Caco-2 (cell line): ENCODE measurements at places on chromosomes 12 and 14. TPM values are rescaled to one million over a fixed set of nuclear protein-coding genes. Genes with fewer than 3 reads are reported as not detected.

DNA sequence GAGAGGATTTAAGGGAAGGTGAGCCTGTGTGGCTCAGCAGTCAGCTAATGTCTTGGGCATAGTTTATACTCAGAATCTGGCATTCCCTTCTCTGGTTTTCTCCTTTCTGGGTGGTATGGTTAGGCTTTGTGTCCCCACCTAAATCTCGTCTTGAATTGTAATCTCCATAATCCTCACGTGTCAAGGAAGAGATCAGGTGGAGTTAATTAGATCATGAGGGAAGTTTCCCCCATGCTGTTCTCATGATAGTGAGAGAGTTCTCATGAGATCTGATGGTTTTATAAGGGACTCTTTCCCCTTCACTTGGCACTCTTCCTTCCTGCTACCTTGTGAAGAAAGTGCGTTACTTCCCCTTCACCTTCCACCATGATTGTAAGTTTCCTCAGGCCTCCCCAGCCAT, 169.8 kb upstream of the PELI2 start:
- H3K27ac ChIP-seq: no peak overlapping the region
- H3K27me3 ChIP-seq: no peaks in the 10 kb centered on the region; the same call in 1 of the 2 replicates
- no peak overlapping the region for H3K4me3 ChIP-seq

DNA sequence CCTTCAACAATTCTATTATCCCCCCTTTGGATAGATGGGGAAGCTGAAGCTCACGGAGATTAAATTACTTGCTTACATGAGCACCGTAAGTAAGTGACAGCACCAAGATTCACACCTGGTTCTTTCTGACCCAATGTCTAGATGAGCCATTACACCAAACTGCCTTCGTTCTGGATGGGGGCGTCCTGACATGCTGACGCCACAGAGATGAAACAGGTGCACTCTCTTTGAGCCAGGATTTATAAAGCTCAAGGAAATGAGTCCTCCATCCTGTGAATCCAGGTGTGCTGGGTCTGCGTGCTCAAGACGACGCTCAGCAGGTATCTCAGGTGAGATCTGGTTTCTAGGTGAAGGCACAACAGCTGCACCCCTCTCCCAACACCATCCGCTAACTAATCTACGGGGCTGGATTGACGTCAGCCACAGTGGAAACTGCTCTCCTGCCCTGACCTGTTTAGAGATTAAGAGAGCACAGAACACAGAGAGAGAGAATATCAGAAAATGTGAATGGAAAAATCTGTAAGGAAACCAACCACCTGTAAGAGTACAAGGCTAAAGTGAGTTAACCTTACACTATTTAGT, 61.6 kb downstream of the KSR2 start:
- H3K36me3 ChIP-seq: no peaks in the 10 kb centered on the region
- no peaks in the 10 kb centered on the region for H3K27me3 ChIP-seq
- DNase-seq: peak; percentile 8
- H3K4me1 ChIP-seq: no peaks in the 10 kb centered on the region
- no peak overlapping the region for H3K4me3 ChIP-seq

DNA sequence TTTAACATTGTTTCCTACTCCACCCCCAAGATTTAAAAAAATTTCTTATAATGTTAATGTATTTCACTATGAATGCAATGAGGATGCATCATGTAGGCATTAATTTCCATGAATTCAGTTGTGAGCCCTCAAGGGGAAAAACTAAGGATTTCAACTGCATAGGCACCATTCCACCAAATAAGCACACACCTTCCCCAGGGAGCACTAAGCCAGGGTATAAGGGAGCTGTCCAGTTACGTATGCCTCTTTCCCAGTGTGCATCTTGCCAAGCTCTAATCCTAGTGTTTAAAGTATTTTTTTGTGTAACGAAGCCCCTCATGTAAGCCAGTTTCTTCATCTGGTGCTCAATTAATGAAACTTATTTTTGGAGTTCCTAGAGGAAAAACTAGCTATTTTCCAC, 6.6 kb downstream of the FERMT2 start:
- H3K27ac ChIP-seq: no peak overlapping the region
- peaks cover 24% of the 10 kb centered on the region for H3K4me1 ChIP-seq
- no peak for DNase-seq
- H3K36me3 ChIP-seq: no peaks in the 10 kb centered on the region; the same call in 1 of the 2 replicates
- no peaks in the 10 kb centered on the region for H3K27me3 ChIP-seq

DNA sequence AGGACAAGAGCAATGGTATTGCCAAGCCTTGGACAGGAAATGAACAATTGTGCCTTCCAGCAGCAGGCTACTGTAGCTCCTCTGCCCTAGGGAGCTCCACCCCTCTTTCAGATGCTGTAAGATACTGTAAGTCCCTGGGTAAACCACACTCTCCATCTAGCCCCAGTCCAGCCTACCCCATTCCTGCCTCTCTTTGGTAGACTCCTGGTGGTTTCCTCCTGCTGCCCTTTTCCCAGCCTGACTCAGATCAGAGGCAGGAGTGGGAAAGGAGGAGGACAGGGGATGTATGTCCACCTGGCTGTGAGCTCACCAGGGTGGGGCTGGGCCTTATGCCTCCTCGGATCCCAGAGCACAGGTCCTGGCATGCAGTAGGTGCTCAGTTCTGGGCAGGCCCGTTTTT, 174.6 kb downstream of the ESRRB start:
- H3K4me1 ChIP-seq: no peaks in the 10 kb centered on the region
- DNase-seq: no peak
- H3K4me3 ChIP-seq: no peak overlapping the region
- no peak overlapping the region for H3K27ac ChIP-seq
- H3K27me3 ChIP-seq: no peaks in the 10 kb centered on the region; the same call in 1 of the 2 replicates

GRCh38 chr12:57090490-57090889, 1.6 kb downstream of the NAB2 start:
- H3K27ac ChIP-seq: no peak overlapping the region
- peak overlapping the region; percentile 97; the same call in 1 of the 2 replicates for H3K4me3 ChIP-seq
- H3K27me3 ChIP-seq: no peaks in the 10 kb centered on the region
- H3K36me3 ChIP-seq: peaks cover 9% of the 10 kb centered on the region
- DNase-seq: no peak
- peaks cover 14% of the 10 kb centered on the region for H3K4me1 ChIP-seq

Gene KLRB1
- not detected in 2 replicates for total RNA-seq

Gene BEGAIN
- 0.54 TPM in 1 of 2 replicates, not detected in the other for total RNA-seq

Gene SLCO1B1
- total RNA-seq: 0.18 and 0.51 TPM in 2 replicates

Gene SLC2A3
- total RNA-seq: 2,966 and 3,303 TPM in 2 replicates
